ENCODE measurements at places on chromosomes 7 and 10. TPM values are rescaled to one million over a fixed set of nuclear protein-coding genes. Genes with fewer than 3 reads are reported as not detected.

EN2 gene
- total RNA-seq, result not detected

- H3K27ac ChIP-seq, result no peak overlapping the region
- H3K4me3 ChIP-seq, result no peak overlapping the region
- H3K36me3 ChIP-seq, result no peaks in the 10 kb centered on the region
Measured at GRCh38 chr7:29877196-29877595, 70.9 kb downstream of the WIPF3 start.

GRCh38 chr7:115116773-115117715 lies 195.2 kb downstream of the MDFIC start:
- H3K4me3 ChIP-seq, result no peak overlapping the region
- H3K27ac ChIP-seq, result no peak overlapping the region
- no peak for DNase-seq
- H3K4me1 ChIP-seq, result peaks cover 2% of the 10 kb centered on the region
- H3K27me3 ChIP-seq, result no peaks in the 10 kb centered on the region

PIK3CG gene
- total RNA-seq, result 14.9 TPM

GRCh38 chr7:24152877-24153472 lies 131.0 kb upstream of the NPY start:
- no peak for DNase-seq
- no peak overlapping the region for H3K27ac ChIP-seq
- H3K27me3 ChIP-seq, result no peaks in the 10 kb centered on the region
- H3K36me3 ChIP-seq, result no peaks in the 10 kb centered on the region

ZNF800 gene
- 36.6 TPM for total RNA-seq

HTR5A gene
- not detected for total RNA-seq

DNA sequence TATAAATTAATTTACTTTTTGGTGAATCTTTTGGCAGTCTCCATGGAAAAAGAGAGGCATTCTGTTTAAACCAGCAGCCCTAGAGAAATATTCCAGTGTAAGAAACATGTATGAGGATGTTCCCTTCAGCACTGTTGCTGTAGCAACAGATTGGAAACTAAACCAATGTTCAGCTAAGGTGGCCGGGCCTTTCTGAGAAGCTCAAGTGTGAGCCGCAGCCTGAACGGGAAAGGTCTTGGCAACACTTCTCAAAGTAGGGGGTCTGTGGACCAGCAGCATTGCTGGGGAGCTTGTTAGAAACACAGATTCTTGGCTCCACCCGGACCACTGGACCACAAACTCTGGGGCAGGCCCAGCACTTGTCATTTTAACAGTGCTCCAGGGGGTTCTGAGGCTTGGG lies 36.2 kb downstream of the RAMP3 start:
- no peak overlapping the region for H3K27ac ChIP-seq
- H3K36me3 ChIP-seq, result no peaks in the 10 kb centered on the region
- no peaks in the 10 kb centered on the region for H3K27me3 ChIP-seq
- no peak overlapping the region for H3K4me3 ChIP-seq
- DNase-seq, result no peak
- H3K4me1 ChIP-seq, result no peaks in the 10 kb centered on the region

- H3K36me3 ChIP-seq, result no peaks in the 10 kb centered on the region
- H3K4me1 ChIP-seq, result no peaks in the 10 kb centered on the region
- no peaks in the 10 kb centered on the region for H3K27me3 ChIP-seq
- no peak overlapping the region for H3K27ac ChIP-seq
- DNase-seq, result no peak
Measured at GRCh38 chr10:84896909-84897308, 568.5 kb downstream of the CCSER2 start.

DNA sequence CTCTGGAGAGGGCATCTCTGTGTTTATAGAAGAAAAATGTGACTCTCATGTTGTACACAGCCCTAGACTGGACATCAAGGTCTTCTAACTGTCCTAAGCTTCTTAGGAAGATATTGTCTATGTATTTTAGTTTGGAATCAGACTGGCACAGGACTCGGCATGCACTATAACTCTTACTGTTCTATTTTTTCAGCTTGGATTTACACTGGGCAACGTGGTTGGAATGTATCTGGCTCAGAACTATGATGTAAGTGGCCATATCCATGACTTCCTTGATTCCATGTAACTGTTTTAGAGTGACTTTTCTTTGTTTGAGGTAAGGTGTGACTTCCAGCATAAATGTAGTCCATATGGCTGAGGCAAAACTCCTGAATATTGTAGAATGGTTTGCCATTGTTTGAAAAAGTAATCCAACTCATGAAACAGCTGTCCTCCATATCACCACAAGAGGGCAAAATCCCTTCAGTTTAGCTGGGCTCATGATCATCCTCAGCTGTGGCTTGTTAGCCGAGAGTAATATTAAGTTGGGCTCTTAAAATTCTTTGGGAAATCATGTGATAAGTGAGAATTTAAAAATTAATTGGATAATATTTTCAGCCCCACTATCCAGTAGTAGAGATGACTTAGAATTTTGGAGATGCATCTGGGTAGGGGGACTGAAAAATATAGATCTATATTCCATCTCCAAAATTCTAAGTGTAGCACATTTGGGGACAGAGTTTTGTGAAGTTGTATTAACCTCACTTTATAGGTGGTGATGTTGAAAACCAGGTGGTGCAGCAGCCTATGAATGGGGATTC lies 10.4 kb downstream of the STMP1 start:
- H3K4me3 ChIP-seq, result no peak overlapping the region
- no peaks in the 10 kb centered on the region for H3K27me3 ChIP-seq
- H3K36me3 ChIP-seq, result peaks cover 29% of the 10 kb centered on the region
- H3K27ac ChIP-seq, result no peak overlapping the region

- peaks cover 16% of the 10 kb centered on the region for H3K36me3 ChIP-seq
- H3K4me3 ChIP-seq, result no peak overlapping the region
- no peak for DNase-seq
- no peaks in the 10 kb centered on the region for H3K27me3 ChIP-seq
- no peak overlapping the region for H3K27ac ChIP-seq
Measured at GRCh38 chr10:113692271-113692670, 12.6 kb downstream of the CASP7 start.

LIPM gene
- not detected for total RNA-seq

DNA sequence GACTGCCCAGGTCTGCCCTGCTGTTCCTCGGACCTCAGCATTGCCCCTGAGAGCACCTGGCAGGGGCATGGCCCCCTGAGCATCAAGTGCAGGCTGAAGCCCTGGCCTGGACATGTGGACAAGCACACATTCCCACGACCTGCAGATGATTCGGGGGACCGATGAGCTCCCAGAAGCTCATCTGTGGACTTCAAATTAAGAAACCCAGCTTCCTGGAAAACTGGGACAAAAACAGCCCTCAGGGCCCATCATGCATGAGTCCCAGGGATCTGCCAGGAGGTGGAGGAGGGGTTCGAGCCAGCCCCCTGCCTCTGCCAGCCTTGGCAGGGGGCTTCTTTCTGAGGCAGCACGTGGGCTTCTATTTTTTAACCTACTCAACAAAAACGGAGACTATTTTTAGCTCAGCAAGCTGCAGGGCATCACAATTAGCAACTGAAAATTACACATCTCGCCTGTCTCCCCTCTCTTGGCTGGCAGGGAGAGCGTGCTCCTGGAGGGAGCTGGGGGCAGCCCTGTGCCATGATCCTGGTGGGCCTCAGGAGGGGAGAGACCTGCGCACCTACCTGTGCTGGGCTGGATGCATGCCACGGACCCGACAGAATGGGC lies 51.8 kb downstream of the RASGEF1A start:
- no peak overlapping the region for H3K27ac ChIP-seq
- no peak for DNase-seq
- no peaks in the 10 kb centered on the region for H3K4me1 ChIP-seq
- no peaks in the 10 kb centered on the region for H3K27me3 ChIP-seq

ASAH2B gene
- total RNA-seq, result 4.5 TPM

WEE2 gene
- not detected for total RNA-seq

GRCh38 chr10:103708627-103709288 lies 146.6 kb downstream of the SH3PXD2A start:
- no peaks in the 10 kb centered on the region for H3K4me1 ChIP-seq
- no peak overlapping the region for H3K27ac ChIP-seq
- H3K36me3 ChIP-seq, result no peaks in the 10 kb centered on the region
- no peak for DNase-seq
- no peak overlapping the region for H3K4me3 ChIP-seq
- no peaks in the 10 kb centered on the region for H3K27me3 ChIP-seq

ADRB1 gene
- 35.6 TPM for total RNA-seq

DNA sequence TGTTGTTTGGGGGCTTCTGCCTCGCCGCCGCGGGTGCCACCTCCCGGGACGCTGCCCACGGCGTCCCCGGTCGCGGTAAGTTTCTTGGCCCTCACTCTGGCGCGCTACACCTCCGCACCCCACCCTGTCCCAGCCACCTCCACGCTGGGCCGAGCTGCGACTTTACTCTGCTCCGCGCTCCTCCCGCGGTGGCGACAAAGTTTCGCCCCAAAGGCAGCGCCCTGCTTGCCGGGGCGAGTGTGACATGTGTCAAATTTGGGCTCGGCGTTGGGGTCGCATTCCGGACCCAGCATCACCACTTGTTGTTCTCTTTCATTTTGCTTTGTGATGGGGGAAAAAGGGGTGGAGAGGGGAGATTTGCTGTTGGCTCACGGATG lies 167.7 kb upstream of the PPP1R3A start:
- no peaks in the 10 kb centered on the region for H3K36me3 ChIP-seq
- DNase-seq, result peak; percentile 51
- H3K4me3 ChIP-seq, result peak overlapping the region; percentile 58
- H3K27ac ChIP-seq, result peak overlapping the region; percentile 81
- peaks cover 30% of the 10 kb centered on the region for H3K4me1 ChIP-seq
- peaks cover 59% of the 10 kb centered on the region for H3K27me3 ChIP-seq

DNA sequence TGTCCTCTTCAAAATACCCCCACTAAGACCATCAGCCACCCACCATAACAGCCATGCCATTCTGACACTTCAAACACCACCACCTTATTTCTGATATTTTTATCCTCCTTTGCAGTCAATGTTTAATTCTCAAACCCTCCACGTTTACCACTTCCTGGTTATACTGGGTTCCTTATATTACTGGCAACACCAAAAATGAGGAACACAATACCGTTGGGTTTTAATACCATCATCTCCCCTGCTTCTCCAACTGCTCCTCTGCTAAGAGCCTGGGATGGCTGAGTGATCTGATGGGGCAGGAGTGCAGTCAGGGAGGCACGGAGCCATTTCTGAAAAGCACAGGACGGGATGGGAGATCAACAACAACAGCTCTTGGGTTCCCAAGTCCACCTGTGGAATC lies 140.5 kb downstream of the CHCHD3 start:
- no peaks in the 10 kb centered on the region for H3K4me1 ChIP-seq
- H3K4me3 ChIP-seq, result no peak overlapping the region
- H3K27ac ChIP-seq, result no peak overlapping the region
- H3K27me3 ChIP-seq, result no peaks in the 10 kb centered on the region
- no peak for DNase-seq

- no peak overlapping the region for H3K27ac ChIP-seq
- H3K4me1 ChIP-seq, result peaks cover 45% of the 10 kb centered on the region
- no peaks in the 10 kb centered on the region for H3K27me3 ChIP-seq
- no peak for DNase-seq
Measured at GRCh38 chr7:5636914-5637313, 144.5 kb downstream of the RNF216 start.

DNA sequence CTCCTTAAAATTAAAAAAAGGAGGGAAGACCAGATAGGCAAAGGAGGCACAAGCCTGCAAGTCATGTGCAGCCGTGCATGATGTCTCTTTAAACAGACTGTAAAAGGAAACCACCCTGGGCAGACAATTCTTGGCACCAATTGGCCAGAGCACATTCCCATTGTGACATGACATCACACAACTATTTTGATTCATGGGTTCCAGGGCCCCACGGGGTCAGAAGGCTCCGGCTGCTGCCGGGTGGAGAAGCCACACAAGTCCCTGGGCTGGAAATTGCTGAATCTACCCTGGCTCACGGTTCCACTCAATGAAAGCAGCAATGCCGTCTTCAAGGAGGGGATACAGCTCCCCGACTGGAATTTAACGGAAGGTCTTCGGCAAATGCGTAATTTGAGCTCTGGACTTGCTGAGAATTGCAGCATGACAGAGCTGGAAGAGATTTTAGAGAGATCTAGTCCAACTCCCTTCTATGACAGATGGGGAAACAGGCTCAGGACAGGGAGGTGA lies 140.5 kb downstream of the PRKAG2 start:
- no peak for DNase-seq
- H3K27me3 ChIP-seq, result no peaks in the 10 kb centered on the region
- H3K36me3 ChIP-seq, result no peaks in the 10 kb centered on the region
- H3K4me3 ChIP-seq, result peak overlapping the region; percentile 24

DNA sequence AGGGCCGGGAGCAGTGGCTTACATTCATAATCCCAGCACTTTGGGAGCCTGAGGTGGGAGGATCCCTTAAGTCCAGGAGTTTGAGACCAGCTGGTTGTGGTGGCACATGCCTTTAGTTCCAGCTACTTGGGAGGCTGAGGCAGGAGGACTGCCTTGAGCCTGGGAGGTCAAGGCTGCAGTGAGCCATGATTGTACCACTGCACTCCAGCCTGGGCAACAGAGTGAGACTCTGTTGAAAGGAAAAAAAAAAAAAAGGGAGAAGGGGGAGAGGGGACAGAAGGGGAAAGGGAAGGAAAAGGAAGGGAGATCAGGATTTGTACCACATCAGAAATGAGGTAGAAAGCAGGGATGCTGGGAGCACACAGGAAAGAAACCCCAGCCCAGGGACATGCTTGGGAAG lies 38.7 kb upstream of the SVOPL start:
- H3K36me3 ChIP-seq, result no peaks in the 10 kb centered on the region
- no peak for DNase-seq
- H3K4me3 ChIP-seq, result no peak overlapping the region
- no peak overlapping the region for H3K27ac ChIP-seq
- H3K27me3 ChIP-seq, result no peaks in the 10 kb centered on the region
- no peaks in the 10 kb centered on the region for H3K4me1 ChIP-seq

SLC26A5 gene
- 1.8 TPM for total RNA-seq

WDR86 gene
- 4.4 TPM for total RNA-seq

- no peak overlapping the region for H3K4me3 ChIP-seq
- no peak for DNase-seq
- H3K27me3 ChIP-seq, result no peaks in the 10 kb centered on the region
- no peaks in the 10 kb centered on the region for H3K36me3 ChIP-seq
- peaks cover 37% of the 10 kb centered on the region for H3K4me1 ChIP-seq
Measured at GRCh38 chr7:21938463-21938862, 7.2 kb downstream of the CDCA7L start.

DNA sequence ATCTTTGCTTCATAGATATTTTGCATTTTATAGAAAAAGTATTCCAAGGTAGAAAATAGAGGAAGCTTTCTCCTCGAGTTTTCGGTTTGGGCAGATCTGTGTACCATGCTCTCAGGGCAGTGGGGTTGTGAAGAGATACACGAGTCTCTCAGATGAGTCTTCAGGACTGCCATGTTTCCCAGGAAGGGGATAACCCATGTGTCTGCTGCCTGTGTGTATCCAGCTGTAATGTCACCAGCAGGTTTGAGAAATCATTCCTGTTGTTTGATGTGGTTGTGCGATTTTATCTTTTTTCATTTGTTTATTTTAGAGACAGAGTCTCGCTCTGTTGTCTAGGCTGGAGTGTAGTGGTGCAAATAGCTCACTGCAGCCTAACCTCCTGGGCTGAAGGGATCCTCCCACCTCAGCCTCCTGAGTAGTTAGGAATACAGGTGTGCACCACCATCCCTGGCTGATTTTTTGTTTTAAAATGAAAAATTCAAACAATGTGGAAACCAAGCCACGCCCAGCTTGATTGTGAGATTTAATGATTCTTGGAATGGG lies 48.9 kb downstream of the SNX10 start:
- no peak overlapping the region for H3K27ac ChIP-seq
- DNase-seq, result no peak
- no peak overlapping the region for H3K4me3 ChIP-seq
- H3K36me3 ChIP-seq, result no peaks in the 10 kb centered on the region

- no peaks in the 10 kb centered on the region for H3K27me3 ChIP-seq
- DNase-seq, result no peak
- H3K4me3 ChIP-seq, result no peak overlapping the region
- H3K4me1 ChIP-seq, result no peaks in the 10 kb centered on the region
- H3K36me3 ChIP-seq, result no peaks in the 10 kb centered on the region
- H3K27ac ChIP-seq, result no peak overlapping the region
Measured at GRCh38 chr10:36468620-36469019, 656.8 kb upstream of the ANKRD30A start.

Data from lower lobe of right lung (tissue), 2 donors.